Tibial nerve (tissue), 4 donors: ENCODE measurements at places on chromosomes 1 and 21. TPM values are rescaled to one million over a fixed set of nuclear protein-coding genes. Genes with fewer than 3 reads are reported as not detected.

DNA sequence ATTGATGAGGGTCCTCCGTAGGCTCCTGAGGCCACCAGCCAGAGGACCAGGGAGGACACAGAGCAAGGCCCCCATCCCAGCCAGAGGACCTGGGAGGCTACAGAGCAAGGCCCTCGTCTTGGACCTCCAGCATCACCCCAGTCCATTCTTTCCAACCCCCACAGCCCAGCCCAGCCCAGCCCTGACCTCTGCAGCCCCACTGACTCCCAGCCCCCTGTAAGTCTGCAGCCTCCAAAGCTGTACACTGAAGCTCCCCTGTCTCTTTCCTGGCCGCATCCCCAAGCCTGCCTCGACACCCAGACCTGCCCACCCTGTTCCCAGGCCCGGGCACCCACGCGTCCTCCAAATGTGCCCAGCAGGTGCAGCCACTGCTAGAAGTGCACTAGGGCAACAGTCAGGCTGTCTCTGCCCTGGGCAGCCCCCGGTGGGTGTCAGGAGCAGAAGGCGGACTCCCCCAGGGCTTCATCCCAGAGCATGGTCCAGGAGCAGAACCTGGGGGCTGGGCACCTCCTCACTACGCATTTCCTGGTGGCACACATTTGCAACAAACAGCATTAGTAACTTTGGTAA lies 2.1 kb downstream of the DVL1 start:
- H3K27ac ChIP-seq = peak overlapping the region; percentile 91
- DNase-seq = no peak
- peaks cover 50% of the 10 kb centered on the region for H3K4me1 ChIP-seq
- peak overlapping the region; percentile 86 for H3K4me3 ChIP-seq
- H3K36me3 ChIP-seq = peaks cover 2% of the 10 kb centered on the region

The ZNF683 gene
- not detected for total RNA-seq

GRCh38 chr1:155218854-155219591 lies 10.5 kb downstream of the MTX1 start:
- no peak for DNase-seq
- no peaks in the 10 kb centered on the region for H3K36me3 ChIP-seq
- no peaks in the 10 kb centered on the region for H3K4me1 ChIP-seq
- peak overlapping the region; percentile 23 for H3K4me3 ChIP-seq

- H3K4me1 ChIP-seq = no peaks in the 10 kb centered on the region
- H3K36me3 ChIP-seq = no peaks in the 10 kb centered on the region
- no peak for DNase-seq
- no peak overlapping the region for H3K27ac ChIP-seq
- H3K27me3 ChIP-seq = no peaks in the 10 kb centered on the region
- no peak overlapping the region for H3K4me3 ChIP-seq
These were observed 111.1 kb upstream of the ETV3 start for GRCh38 chr1:157249326-157249725.

DNA sequence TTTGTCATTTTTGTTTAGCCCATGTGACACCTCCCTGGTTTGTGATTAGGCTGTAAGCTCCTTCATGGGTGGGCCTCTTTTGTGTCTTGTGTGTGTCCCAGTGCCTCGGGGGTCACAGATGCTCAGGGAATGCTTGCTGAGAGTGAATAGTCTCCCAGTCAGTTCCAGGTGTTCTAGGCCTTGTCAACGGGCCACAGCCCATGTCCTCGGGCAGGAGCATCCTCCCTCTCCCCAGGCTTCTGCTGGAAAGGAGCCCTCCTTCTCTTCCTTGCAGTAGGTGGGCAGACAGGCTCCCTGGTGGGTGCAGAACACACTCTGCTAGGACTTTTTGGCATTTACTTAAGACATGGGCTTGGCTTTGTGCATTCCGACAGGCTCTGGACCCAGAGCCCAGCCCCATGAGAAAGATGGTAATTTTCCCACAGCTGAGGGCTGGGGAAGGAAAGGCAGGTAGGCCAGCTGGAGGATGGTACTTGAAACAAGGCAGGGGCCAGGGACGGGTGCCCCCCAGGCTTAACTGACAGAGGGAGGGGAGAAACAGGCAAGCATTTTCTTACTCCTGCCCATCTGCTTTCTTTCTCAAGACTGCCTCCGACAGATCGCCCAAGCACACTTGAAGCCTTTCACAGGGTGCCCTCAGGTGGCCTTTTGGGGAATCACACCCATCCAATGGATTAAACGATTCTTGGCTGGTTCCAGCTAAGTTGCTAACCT lies 7.1 kb upstream of the CPLANE2 start:
- H3K36me3 ChIP-seq = peaks cover 19% of the 10 kb centered on the region
- peak overlapping the region; percentile 90 for H3K27ac ChIP-seq
- no peak overlapping the region for H3K4me3 ChIP-seq
- no peaks in the 10 kb centered on the region for H3K27me3 ChIP-seq
- DNase-seq = peak; percentile 81

The CRYBG2 gene
- total RNA-seq = not detected

The S100B gene
- 1,153 TPM for total RNA-seq

- H3K4me1 ChIP-seq = no peaks in the 10 kb centered on the region
- H3K27me3 ChIP-seq = no peaks in the 10 kb centered on the region
- H3K36me3 ChIP-seq = no peaks in the 10 kb centered on the region
- DNase-seq = no peak
- H3K4me3 ChIP-seq = no peak overlapping the region
- H3K27ac ChIP-seq = no peak overlapping the region
These were observed 303.4 kb downstream of the USP25 start for GRCh38 chr21:16033193-16033592.

DNA sequence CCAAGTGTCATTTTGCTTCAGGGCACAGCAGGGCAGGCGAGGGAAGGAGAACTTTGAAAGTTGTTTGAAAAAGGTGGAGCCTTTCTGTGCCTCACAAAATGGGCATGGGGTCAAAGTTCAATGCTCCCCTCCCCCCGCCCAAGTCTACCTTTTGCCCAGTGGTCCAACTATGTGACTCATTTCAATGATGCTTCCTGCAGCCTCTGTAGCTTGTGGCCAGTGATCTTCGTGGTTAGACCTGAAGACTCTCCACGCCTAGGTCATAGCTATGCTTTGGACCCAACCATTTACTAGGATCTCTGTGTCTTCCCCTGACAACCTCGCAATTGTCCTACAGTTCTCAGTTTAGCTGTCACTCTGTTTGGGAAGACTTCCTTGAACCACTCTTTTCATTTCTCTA lies 280.3 kb upstream of the GJB5 start:
- no peaks in the 10 kb centered on the region for H3K27me3 ChIP-seq
- H3K27ac ChIP-seq = no peak overlapping the region
- DNase-seq = no peak
- H3K4me3 ChIP-seq = no peak overlapping the region
- H3K4me1 ChIP-seq = no peaks in the 10 kb centered on the region

DNA sequence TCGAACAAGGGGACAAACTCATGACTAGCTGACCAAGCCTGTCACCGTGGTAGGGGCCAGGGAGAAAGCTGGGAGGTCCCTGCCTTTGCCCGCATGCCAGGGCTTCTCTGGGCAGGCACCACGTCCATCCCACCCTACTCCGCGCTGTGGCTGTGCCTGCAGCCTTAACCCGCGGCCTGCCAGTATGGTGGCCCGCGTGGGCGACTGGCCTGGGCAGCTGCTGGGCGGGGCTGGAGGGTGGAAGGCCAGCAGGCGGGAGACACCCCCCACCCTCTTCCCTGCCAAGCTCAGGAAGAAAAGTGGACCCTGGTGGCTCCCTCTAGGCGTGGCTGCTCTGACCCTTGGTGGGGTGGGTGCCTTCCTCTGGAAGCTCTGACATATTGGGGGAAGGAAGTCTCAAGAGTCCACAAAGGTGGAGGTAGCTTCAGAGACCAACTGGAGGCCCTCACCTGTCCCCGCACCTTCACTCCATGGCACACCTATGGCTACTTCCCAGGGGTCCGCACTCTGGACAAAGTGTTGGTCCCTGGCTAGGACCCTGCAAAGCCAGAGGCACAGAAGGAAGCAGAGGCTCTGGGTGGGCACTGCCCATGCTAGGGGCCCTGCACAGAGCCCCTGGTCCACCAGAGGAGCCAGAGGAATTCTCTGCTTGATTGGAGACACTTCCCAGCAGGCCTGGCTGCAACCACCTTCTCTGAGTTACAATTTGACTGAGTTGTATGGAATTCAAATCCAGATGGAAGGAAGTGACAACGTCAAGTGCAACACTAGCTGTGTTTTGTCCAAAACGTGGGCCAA lies 3.3 kb upstream of the SKI start:
- no peak overlapping the region for H3K4me3 ChIP-seq
- no peak overlapping the region for H3K27ac ChIP-seq
- no peaks in the 10 kb centered on the region for H3K27me3 ChIP-seq
- no peaks in the 10 kb centered on the region for H3K4me1 ChIP-seq
- H3K36me3 ChIP-seq = no peaks in the 10 kb centered on the region

DNA sequence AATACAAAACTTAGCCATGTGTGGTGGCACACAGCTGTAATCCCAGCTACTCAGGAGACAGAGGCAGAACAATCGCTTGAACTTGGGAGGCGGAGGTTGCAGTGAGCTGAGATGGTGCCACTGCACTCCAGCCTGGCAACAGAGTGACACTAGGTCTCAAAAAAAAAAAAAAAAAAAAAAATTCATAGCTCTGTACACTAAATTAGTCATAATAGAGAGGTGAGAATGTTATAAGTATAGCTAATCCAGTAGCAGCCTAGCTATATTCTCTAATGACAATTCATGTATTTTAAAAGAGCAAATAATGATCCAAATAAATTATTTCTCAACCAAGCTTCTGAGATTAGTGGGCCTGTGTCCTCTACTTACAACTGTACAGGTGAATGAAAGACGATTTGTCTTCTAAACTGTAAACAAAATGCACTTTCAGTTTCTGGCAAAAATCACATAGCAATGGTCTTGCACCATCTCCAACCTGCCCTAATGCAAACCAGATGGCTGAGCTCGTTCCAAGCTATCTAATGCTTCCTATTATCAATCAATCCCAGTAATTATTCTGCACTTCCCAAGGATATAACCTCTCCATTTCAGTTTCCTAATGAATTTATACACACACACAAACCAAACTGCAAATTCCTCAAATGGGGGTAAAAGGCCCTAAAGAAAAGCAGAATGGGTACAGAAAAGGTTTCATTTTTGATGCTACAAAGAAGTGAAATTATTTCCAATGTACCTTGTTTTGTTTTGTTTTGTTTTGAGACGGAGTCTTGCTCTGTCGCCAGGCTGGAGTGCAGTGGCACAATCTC lies 56.5 kb downstream of the GATAD2B start:
- H3K4me1 ChIP-seq = peaks cover 24% of the 10 kb centered on the region
- no peaks in the 10 kb centered on the region for H3K36me3 ChIP-seq
- no peaks in the 10 kb centered on the region for H3K27me3 ChIP-seq
- H3K4me3 ChIP-seq = no peak overlapping the region

The ELAPOR1 gene
- 0.90 TPM for total RNA-seq

The S100A14 gene
- not detected for total RNA-seq

DNA sequence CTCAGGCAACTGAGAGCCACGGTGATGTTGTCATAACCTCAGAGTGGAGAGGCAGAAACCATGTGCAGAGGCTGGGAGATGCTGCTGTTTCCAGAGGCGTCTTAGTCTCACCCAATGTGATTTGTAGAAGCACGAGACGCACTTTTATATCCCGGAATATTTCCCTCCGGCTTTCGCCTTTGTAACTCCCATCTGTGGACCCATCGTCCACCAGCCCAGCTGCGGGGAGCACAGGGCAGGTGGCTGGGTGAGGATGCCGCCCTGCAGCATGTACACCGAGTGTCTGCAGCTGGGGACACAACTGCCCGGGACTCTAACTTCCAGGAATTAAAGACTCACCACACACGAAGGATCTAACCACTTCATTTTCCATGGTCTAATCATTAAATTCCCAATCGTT lies 43.5 kb downstream of the UBASH3A start:
- no peaks in the 10 kb centered on the region for H3K36me3 ChIP-seq
- DNase-seq = no peak
- H3K4me1 ChIP-seq = no peaks in the 10 kb centered on the region
- H3K4me3 ChIP-seq = no peak overlapping the region

DNA sequence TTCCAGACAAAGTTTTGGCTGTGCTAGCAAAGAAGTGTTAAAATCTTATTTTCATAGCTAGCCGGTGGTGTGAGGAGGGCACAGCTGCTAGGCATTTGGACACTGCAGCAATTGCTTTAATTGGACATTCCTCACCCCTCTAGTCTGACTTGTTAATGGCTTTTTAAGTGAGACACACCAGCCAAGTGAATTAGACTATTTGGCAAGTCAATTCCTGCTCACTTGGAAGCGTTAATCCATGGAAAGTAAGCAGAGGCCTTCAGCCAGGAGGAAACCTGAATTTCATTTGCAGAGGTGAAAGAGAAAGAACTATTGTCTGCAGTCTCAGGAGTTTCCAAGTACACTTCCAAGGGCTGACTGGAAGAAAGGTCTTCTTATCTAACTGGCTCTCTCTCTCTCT lies 175.7 kb downstream of the ST6GALNAC3 start:
- H3K4me3 ChIP-seq = no peak overlapping the region
- H3K4me1 ChIP-seq = peaks cover 5% of the 10 kb centered on the region
- no peak for DNase-seq
- no peak overlapping the region for H3K27ac ChIP-seq
- H3K36me3 ChIP-seq = no peaks in the 10 kb centered on the region

DNA sequence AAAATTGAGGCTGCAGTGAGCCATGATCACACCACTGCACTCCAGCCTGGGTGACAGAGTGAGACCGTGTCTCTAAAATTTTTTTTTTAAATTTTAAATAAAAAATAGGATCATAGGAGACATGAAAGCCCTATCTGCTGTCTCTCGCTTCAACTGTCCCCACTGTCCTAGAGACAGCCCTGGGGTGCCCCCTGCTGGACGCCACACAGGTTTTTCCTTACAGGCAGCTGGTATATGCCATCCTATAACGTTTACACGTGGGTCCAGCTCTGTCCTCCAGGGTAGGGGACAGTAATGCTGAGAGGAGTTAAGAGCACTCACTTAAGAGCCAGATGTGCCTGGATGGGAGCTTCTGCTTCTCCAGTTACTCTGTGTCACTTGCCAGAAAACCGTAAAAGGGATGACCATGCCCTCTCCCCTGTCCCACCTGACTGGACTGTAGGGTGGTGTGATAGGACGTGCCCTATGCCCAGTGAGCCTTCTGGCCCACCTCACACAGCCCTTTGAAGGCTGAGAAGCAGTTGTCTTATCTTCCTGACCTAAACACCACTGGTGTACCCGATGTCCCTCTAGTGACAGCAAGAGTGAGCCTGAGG lies 8.5 kb downstream of the FBXO2 start:
- peaks cover 30% of the 10 kb centered on the region for H3K4me1 ChIP-seq
- peak overlapping the region; percentile 89 for H3K27ac ChIP-seq
- peaks cover 11% of the 10 kb centered on the region for H3K27me3 ChIP-seq
- no peak overlapping the region for H3K4me3 ChIP-seq
- no peaks in the 10 kb centered on the region for H3K36me3 ChIP-seq

- H3K36me3 ChIP-seq = no peaks in the 10 kb centered on the region
- H3K27me3 ChIP-seq = no peaks in the 10 kb centered on the region
- peak; percentile 25 for DNase-seq
- H3K4me3 ChIP-seq = no peak overlapping the region
- H3K4me1 ChIP-seq = no peaks in the 10 kb centered on the region
These were observed 6.6 kb downstream of the KRTAP10-8 start for GRCh38 chr21:44618504-44618903.

The ACTN2 gene
- total RNA-seq = 1.1 TPM

The DIRAS3 gene
- total RNA-seq = 0.63 TPM

The RNASEL gene
- total RNA-seq = 8.1 TPM
